Muscle of leg (tissue), 16 donors: ENCODE measurements at places on chromosomes 16 and 17.
A peak's percentile ranks its signal among the peaks of the same experiment; 100 is the strongest.

DNA sequence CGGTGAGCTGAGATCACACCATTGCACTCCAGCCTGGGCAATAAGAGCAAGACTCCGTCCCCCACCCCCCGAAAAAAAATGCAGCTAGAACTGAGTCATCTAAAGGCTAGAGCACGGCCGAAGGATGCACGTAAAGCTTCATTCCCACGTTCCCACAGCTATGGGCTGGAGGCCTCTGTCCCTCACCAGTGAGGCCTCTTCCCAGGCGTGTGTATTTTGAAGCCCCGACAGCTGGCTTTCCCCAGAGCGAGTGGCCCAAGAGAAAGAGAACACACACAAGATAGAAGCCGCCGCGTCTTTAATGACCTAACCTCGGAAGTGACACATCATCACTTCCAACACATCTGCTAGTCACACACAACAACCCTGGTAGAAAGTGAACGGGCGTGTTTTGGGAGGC lies 6.6 kb upstream of the KCTD5 start:
- H3K4me3 ChIP-seq = no peak overlapping the region
- no peaks in the 10 kb centered on the region for H3K27me3 ChIP-seq

DNA sequence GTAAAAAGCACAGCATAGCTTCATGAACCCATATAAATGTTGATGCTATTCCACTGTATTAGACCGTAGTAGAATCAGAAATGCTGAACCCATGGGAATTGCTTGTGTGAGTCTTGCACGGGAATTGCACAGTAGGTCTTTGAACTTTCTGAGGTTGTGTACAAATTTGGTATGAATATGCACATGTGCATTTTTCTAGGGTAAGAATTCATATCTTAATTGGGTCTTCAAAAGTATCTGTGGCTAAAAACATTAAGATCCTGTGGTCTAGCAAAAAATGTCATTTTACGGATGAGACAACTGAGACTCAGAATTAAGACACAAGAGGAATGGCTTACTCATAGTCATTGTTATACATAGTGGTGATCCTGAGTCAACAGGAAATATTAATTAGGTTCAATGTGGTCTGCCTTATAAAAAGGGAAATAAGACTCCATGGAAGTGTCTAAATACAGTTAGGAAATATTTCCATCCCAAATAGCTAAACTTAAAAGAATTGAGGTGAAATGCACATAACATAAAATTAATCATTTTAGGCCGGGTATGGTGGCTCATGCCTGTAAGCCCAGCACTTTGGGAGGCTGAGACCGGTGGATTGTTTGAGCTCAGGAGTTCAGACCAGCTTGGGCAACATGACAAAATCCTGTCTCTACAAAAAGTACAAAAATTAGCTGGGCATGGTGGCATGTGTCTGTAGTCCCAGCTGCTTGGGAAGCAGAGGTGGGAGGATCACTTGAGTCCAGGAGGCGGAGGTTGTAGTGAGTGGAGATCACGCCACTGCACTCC lies 22.8 kb downstream of the TAOK1 start:
- no peak overlapping the region for H3K27ac ChIP-seq
- H3K4me3 ChIP-seq = no peak overlapping the region
- no peaks in the 10 kb centered on the region for H3K27me3 ChIP-seq
- peaks cover 7% of the 10 kb centered on the region for H3K36me3 ChIP-seq

DNA sequence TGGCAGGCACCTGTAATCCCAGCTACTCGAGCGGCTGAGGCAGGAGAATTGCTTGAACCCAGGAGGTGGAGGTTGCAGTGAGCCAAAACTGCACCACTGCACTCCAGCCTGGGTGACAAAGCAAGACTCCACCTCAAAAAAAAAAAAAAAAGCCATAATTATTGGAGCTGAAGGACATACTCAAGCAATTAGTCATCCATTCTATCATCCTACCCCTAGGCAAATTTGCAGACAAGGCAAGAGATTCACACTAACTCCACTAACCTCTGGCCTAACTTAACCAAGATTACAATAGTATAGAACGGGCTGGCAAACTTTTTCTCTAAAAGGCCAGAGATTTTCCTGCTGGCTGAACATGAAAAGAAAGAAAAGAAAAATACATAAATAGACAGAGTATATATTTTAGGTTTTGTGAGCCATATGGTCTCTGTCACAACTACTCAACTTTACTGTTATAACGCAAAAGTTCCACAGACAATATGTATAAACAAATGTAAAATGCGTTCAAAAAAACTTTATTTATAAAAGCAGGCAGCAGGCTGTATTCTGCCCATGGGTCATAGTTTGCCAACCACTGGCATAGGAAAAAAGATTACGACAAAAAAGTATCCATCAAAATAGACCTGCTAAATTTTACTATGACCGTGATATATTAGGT lies 29.7 kb downstream of the BRIP1 start:
- DNase-seq = no peak
- no peak overlapping the region for H3K4me3 ChIP-seq
- H3K36me3 ChIP-seq = peaks cover 2% of the 10 kb centered on the region
- no peak overlapping the region for H3K27ac ChIP-seq
- no peaks in the 10 kb centered on the region for H3K4me1 ChIP-seq

DNA sequence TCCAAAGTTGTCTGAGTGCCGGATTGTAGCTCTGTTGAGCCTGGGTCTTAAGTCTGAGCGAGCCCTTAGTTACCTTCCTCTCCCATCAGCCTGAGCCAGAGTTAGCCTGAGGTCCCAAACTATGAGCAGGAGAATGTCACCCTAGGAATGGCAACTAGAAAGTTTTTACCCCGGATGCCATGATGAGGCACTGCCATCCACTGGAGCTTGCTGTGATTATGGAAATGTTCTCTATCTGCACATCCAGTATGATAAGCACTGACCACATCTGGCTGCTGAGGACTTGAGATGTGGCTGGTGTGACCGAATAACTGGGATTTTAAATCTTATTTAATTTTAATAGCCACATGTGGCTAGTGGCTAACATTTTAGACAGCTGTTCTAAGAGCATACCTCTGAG lies 550.0 kb downstream of the CDH13 start:
- DNase-seq = no peak
- no peak overlapping the region for H3K4me3 ChIP-seq
- no peaks in the 10 kb centered on the region for H3K27me3 ChIP-seq
- H3K36me3 ChIP-seq = no peaks in the 10 kb centered on the region
- H3K4me1 ChIP-seq = no peaks in the 10 kb centered on the region

DNA sequence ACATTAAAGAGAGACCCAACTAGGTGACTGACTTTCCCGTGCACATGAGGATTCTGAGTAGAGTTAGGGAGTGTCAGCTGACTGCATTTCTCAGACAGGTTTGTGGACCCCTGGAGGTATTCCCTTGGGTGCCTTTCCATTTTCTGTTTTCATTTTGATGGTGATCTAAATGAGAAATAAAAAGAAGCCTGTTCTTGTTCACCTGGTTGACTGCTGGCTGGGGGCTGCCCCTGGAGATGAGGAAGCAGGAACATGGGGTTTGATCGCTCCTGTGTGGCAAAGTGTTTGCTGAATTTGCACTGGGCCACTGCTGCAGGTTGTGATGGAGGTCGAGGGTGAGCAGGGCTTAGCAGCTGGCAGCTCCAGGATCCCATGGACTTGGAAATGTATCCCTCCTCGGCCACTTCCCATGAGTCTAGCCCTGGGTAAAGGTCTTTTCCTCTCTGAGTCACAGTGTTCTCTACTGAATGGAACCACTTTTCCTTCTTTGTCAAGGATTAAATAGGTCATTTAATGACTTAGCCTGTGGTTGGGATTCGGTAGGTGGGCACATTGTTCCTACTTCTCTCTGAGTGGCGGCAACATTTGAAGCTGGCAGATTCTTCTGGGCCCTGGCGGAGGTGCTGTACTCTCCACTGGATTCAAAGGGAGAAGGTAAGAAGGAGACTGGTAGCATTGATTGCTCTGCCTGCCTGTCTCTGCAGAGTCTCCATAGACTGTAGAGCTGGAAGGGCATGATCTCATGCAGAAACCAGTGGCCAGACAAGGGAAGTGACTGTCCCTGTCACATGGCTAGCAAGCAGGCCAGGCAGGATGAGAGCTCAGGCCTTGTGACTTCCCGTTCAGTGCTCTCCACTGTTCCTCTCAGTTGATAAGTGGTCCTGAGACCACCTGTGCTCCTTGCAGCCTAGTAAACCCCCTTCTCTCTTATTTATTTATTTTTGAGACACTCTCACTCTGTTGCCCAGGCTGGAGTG lies 17.9 kb downstream of the SNX29 start:
- no peak overlapping the region for H3K4me3 ChIP-seq
- H3K36me3 ChIP-seq = no peaks in the 10 kb centered on the region

DNA sequence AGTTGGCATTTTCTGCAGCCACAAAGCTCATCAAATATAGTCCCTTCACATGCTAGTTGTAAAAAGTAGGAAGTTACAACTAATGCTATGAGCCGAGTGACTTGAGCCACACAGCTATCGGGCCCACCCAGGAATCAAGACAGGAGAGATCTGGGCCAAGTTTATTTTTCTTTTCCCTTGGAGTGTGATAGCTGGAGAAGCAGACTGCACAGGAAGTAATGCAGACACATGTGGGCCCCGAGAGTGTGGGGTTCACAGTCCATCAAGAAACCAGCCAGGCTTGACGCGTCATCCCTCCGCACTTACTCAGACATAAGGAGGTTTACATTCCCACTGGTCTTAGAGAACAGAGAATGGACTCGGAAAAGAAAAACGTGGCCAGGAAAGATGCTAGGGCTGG lies 403.1 kb upstream of the CDH11 start:
- H3K36me3 ChIP-seq = no peaks in the 10 kb centered on the region
- no peak overlapping the region for H3K4me3 ChIP-seq
- peaks cover 12% of the 10 kb centered on the region for H3K4me1 ChIP-seq
- H3K27me3 ChIP-seq = no peaks in the 10 kb centered on the region
- peak; percentile 89 for DNase-seq

- H3K4me3 ChIP-seq = peak within 1 kb of the TSS; percentile 45
- H3K27me3 ChIP-seq = no peaks in the 10 kb centered on the region
- DNase-seq = peak; percentile 77
- H3K4me1 ChIP-seq = peaks cover 8% of the 10 kb centered on the region
- H3K27ac ChIP-seq = peak within 1 kb of the TSS; percentile 53
Observed at GRCh38 chr17:10421900-10422542, at the start of gene MYH8. Gene MYH8, minus strand, starts transcription at chr17:10421950. Its CDS starts 1,723 bp downstream, at chr17:10420227.

DNA sequence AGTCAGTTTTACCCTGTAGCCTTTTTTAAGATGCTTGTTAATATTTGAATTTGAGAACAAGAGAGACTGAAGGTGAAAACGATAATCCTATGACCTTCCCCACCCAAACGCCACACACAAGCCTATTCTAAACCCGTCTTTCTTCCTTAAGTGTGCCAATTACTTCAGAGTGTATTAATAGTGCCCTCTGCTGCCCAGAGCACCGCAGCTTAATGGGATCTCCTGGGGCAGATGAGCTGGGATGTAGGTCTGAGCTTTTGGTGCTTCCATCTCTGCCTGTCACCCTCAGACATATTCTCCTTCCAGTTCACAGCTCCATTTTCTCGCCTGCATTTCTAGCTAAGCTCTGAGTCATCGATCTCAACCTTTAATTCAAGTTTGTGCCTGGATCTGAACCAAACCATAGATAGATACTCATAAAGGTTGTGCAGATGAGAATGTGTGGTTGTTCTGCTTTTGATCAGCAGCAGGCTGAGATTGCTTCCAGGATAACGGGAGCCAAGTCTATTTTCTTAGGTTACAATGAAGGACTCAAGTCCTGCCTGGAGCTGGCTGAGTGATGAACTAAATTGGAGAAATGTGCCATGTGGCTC lies 46.4 kb upstream of the CDH13 start:
- H3K36me3 ChIP-seq = no peaks in the 10 kb centered on the region
- H3K4me1 ChIP-seq = no peaks in the 10 kb centered on the region
- DNase-seq = peak; percentile 38
- H3K27ac ChIP-seq = no peak overlapping the region
- no peaks in the 10 kb centered on the region for H3K27me3 ChIP-seq
- H3K4me3 ChIP-seq = no peak overlapping the region

DNA sequence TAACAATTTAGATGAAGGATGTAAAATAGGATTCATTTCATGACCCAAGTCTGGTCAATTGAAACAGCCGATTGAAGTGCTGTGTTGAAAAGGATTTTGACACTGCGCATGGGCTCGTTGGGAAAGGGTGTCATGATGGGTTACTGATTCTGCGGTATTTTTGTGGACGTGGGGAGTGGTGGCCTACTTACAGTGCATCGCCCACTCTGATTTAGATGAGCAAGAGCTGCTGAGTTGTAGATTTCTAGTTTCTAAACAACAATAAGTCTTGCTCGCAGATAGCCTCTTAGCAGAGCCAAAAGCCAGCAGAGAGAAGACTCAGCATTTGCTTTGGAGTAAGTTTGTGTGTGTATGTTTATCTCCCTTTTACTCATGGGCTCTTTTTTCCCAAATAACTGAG lies 731.0 kb downstream of the MAF start:
- peaks cover 7% of the 10 kb centered on the region for H3K4me1 ChIP-seq
- H3K36me3 ChIP-seq = no peaks in the 10 kb centered on the region
- H3K4me3 ChIP-seq = no peak overlapping the region
- no peak overlapping the region for H3K27ac ChIP-seq
- no peaks in the 10 kb centered on the region for H3K27me3 ChIP-seq
- DNase-seq = no peak

DNA sequence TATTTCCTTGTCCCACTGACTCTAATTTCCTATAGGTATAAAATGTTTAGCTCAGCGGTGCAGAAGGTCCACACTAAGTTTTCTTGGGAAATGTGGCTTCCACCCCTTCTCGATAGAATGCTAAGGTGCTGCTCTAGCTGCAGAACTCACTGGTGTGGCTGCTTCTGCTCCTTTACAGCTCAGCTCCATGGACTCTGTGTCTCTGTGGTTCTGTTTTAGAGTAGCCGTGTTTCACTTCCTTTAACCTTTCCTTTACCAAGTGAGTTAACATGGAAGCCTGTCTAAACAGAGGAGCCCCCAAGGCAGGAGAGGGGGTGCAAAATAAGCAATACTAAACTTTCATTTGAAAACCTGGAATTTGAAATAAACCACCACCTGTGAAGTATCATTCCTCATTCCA lies 65.3 kb downstream of the SPECC1 start:
- DNase-seq = no peak
- H3K36me3 ChIP-seq = no peaks in the 10 kb centered on the region
- peak overlapping the region; percentile 18 for H3K4me3 ChIP-seq
- peaks cover 2% of the 10 kb centered on the region for H3K27me3 ChIP-seq
- no peaks in the 10 kb centered on the region for H3K4me1 ChIP-seq
- no peak overlapping the region for H3K27ac ChIP-seq

GRCh38 chr17:2656283-2656682 lies 55.3 kb downstream of the CLUH start:
- no peaks in the 10 kb centered on the region for H3K4me1 ChIP-seq
- peaks cover 2% of the 10 kb centered on the region for H3K36me3 ChIP-seq
- H3K4me3 ChIP-seq = no peak overlapping the region
- H3K27me3 ChIP-seq = no peaks in the 10 kb centered on the region

DNA sequence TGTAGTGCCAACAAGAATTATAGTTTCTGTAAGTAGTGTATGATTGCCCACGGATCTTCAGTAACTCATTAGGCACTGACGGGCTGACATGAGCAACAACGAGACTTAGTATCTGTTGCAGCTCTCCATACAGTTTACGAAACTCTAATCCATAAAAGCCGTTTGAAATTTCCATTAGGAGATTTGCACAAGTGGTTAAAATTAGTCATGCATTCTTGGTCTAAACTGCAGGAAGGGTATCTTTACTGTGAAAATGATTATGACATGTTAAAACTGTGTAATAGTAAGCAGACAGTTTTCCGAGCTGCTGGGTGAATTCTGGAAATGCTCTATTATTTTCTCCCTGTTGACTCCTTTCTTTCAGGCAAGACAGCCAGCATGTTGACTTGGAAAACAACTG lies 605.0 kb downstream of the WWOX start:
- H3K4me1 ChIP-seq = peaks cover 15% of the 10 kb centered on the region
- no peaks in the 10 kb centered on the region for H3K36me3 ChIP-seq
- H3K27me3 ChIP-seq = no peaks in the 10 kb centered on the region
- DNase-seq = peak; percentile 62
- no peak overlapping the region for H3K4me3 ChIP-seq

- H3K4me1 ChIP-seq = no peaks in the 10 kb centered on the region
- H3K36me3 ChIP-seq = no peaks in the 10 kb centered on the region
- no peak overlapping the region for H3K27ac ChIP-seq
- DNase-seq = no peak
- no peaks in the 10 kb centered on the region for H3K27me3 ChIP-seq
Observed at GRCh38 chr16:23257682-23258081, 44.4 kb upstream of the SCNN1B start.
